ENCODE measurements at places on chromosomes 1 and 21. TPM values are rescaled to one million over a fixed set of nuclear protein-coding genes. Genes with fewer than 3 reads are reported as not detected.
A peak's percentile ranks its signal among the peaks of the same experiment; 100 is the strongest.

DNA sequence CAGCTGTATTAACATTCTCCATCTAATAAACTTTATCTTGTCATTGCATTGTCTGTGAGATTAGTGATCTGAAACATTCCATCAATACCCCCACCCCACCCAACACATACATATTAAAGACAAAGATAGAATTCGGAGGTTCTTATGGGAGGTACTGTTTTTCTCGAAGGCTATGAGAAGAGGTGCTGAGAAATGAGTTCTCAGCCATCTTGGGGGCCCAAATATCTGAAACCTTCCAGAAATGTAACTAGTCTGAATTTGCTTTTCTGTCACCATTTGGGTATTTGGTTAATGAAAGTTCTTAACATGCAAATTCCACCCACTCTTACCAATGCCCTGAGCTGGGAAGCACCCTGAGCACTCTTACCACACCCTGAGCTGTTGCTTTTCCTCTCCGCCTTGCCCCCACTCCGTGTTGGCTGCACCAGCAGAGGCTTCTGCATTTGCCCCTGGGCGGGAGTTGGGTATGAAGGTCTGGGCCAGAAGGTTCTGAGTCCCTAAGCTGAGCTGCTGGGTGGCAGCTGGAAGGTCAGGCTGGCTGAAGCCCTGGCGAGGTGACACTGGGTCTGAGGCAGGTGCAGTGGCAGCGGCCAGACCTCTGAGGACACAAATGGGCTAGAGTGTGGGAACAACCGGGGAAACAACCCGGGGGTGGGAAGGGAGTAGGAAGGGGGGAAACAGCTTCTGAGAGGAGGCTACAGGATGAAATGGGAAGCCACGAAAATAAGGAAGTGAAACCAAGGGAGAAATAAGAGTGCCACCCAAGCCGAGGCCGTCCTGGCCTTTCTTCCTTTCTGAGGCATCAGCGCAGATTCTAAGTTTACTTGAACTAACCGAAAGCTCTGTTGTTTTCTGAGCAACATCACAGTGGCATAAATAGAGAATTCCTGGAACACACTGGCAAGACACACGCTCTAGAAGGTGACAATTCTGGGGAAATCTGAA lies 26.3 kb upstream of the IER5 start:
- DNase-seq: peak; percentile 70

- DNase-seq: no peak
Observed at GRCh38 chr1:39671793-39672550, at the start of gene NT5C1A. TSS of gene NT5C1A (minus strand) at chr1:39672107. CDS start at chr1:39672038, 69 bp downstream.

GRCh38 chr1:203512848-203513584 lies 19.1 kb downstream of the OPTC start:
- DNase-seq: peak; percentile 86

GRCh38 chr1:43772978-43773377 lies 65.6 kb downstream of the ST3GAL3 start:
- DNase-seq: no peak

Gene ENAH
- 103 TPM for total RNA-seq

Gene IFI44L
- 19.5 TPM for total RNA-seq

Data from ascending aorta (tissue), 2 donors.